ENCODE measurements at places on chromosomes 3 and 15.

GRCh38 chr3:113495035-113495434 lies 19.9 kb downstream of the SPICE1 start:
- no peak for ATAC-seq

GRCh38 chr3:138463724-138464490 lies 29.5 kb downstream of the ESYT3 start:
- no peak for ATAC-seq

DNA sequence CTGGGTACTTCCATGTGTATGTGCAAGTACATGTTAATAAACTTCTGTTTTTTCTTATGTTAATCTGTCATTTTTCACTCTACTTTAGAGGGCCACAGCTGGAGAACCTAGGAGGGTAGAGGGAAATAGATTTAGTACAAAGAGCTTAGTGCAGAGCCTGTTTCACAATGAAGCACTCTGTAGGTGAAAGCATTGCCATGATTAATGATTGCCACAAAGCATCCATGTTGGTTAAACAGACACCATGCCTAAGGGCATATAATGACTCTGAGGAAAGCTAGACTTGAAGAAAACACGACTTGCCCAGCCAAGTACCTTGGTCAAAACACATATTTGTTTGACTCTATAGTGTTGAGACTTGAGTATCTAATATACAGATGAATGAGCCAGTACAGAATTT lies 338.4 kb downstream of the FHIT start:
- ATAC-seq, result no peak

GRCh38 chr3:42499478-42499871 lies 3.0 kb upstream of the VIPR1 start:
- no peak for ATAC-seq

- no peak for ATAC-seq
Observed at GRCh38 chr3:50373146-50374051, 14.1 kb upstream of the TMEM115 start.

DNA sequence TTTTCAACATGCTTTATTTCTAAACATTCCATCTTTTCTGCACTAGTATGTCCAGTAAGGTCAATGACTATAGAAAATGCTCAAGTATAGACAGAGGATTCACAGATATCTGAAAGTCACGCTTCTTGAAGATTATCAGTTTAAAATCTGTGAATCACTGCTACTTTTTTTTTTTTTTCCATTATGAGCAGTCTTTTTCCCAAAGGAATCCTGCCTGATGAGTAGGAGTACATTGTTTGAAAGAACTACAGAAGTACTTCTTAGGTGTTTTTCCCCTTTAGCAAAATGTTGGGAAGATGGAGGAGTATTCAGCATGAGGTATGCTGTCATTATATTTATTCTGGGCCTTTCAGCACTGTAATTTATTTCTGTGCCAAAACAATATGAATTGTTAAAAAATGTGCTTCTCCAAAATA lies 266.2 kb downstream of the NLGN1 start:
- no peak for ATAC-seq

- ATAC-seq, result no peak
Observed at GRCh38 chr3:38724392-38724736, 74.9 kb upstream of the SCN5A start.

DNA sequence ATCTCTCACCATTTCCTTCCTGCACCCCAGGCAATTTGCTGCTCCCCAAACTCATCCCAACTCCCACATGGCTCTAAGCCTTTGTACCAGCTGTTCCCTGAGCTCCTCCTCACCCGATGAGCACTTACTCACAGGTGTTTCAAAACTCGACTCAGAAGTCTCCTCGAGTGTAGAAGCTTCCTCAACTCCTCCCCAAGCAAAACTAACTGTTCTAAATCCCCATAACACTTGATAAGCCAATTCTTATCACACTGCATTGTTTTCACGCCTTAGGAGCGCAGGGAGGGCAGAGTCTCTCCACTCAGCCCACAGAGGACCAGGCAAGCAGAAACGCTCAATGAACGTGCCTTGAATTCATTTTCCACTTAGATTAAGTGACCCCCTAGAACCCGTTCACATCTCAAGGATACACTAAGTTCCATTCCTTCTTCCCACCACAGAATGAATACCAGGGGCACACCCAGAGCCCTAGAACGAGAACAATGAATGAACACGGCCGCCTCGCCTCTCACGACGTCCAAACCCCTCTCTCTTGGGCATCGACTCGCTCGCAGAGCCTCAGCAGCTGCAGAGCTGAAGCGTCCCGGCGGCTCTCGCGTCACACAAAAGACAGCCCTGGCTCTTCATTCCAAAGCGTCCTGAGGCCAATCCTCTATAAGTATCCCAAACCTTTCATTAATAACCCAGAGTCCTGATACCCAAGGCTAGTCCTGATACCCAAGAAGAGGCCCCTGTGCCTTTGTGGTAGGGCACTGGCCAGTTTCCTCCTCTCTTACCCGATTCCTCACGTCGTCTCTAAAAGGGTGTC lies 1.1 kb downstream of the RAF1 start:
- no peak for ATAC-seq
